Activated CD8-positive, alpha-beta memory T cell treated with anti-CD3 and anti-CD28 coated beads for 4 hours (primary cell): ENCODE measurements at places on chromosomes 7 and 10.

- no peak for DNase-seq
Measured at GRCh38 chr7:35026150-35026549, 11.1 kb downstream of the DPY19L1 start.

DNA sequence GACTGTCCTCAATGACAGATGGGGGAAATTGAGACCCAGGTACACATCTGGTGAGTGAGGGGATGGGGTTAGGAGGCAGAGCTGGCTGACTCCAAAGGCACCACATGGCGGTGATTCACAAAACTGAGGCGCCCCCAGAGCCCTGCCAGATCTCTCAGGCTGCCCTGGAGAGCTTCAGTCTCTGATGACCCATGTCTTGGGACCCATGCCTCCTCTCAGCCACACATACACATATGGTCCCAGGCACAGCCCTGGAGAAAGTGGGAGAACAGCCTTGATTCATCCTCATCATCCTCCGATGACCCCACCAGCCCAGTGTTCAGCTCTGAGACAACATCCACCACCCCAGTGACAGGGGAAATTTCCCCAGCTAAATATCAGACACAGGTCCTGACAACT, 426.0 kb downstream of the RPS24 start:
- no peak for DNase-seq

DNA sequence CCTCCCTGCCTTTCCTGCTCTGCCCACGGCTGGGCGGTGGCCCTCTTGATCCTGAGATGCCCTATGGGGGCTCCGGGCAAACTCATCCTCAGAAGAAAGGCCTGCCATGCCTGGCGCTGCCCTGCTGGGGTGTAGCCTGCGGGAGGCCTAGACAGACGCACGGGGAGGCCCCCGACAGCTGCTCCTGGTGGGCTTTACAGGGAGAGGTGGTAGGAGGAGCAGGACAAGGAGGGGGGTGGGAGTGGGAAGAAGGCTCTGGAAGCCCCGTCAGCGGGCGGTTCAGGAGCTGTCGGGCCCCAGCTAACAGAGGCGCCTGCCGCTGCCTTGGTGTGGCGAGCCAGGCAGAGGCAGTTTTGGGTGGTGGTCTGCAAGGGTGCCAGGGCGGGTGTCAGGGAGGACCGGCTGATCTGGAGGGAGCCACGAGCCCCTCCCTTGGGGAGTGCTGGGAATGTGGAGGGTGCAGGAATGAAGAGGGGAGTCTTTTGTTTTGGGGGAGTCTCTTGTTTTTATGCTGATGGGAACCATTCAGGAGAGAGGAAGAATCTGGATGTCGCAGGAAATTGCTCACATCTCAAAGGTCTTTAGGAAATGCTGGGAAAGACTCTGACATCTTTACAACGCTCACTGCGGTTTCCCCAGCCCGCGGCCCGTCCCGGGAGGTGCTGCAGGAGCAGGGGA, 63.5 kb downstream of the CFAP46 start:
- DNase-seq: no peak

DNA sequence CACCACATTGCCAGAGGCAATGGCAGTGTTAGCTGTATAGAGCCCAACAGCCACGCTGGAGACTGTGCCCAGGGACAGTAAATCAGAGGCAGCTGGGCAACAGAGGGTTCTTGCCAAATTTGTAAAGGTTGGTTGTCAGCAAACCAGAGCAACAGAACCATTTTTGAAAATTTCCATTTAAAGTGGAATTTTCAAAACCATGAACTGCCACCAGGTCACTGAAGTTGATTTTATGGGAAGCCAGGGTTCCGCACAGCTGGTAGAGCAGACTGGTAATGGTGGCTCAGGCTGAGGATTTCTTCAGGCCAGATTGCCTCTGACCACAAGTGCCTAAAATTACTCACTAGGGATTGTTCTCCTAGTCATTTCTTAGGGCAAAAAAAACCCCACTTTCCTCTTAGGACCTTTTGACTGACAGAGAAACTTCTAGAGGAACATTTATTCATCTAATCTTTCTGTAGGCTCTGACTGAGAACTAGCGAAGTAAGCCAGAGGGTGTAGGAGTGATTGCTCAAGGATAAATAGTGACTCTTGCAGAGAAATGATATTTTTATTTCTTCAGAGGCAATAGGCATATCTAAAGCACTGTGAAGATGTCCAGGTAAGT, 342.4 kb downstream of the BBS9 start:
- no peak for DNase-seq

GRCh38 chr7:156662277-156662676, 21.7 kb downstream of the RNF32 start:
- no peak for DNase-seq

DNA sequence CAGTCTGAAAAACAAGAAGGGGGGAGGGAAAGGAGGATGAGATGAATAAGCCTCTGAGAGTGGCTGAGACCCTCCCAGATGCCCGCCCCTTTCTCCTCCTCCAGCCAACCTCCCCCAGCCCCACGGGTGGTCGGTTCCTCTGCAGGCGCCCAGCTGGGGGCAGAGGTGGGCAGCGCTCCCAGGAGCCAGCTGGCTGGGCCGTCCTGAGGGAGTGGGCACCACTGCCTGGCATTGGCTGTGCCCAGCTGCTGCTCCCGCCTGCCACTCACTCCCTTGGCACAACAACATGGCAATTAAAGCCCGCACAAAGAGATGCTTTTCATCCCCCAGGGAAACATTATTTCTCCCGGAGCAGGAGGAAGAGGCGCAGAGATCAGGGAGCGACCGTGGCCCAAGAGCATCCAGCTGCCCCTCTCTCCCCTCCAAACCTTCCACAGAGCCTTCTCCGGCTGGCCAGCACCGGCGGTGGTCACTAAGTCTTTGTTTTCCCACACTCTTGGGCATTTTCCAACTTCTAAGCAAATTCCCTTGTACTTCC, 107.2 kb downstream of the SPDYE5 start:
- DNase-seq: no peak

GRCh38 chr7:95527033-95527775, 41.5 kb downstream of the ASB4 start:
- DNase-seq: no peak

DNA sequence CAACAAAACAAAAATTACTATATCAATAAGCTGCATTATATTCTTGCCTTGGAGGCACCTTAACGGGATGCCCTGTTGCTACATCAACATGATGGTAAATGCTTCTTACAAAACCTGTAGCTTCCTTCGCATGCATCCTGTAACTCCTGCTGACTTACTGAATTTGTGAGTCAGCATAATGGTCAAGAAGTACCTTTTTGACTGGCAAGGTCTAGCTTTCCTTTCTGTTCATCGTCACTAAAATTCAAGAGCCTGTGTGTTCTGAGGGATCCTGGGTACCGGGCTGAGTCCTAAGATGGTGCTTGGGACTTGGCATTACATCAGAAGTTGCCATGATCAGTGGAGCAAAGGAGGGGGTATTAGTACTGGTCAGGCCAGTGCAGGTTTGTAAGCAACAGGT, 4.9 kb downstream of the PFKFB3 start:
- DNase-seq: no peak

GRCh38 chr7:23467806-23468525, 2.3 kb downstream of the IGF2BP3 start:
- DNase-seq: no peak

DNA sequence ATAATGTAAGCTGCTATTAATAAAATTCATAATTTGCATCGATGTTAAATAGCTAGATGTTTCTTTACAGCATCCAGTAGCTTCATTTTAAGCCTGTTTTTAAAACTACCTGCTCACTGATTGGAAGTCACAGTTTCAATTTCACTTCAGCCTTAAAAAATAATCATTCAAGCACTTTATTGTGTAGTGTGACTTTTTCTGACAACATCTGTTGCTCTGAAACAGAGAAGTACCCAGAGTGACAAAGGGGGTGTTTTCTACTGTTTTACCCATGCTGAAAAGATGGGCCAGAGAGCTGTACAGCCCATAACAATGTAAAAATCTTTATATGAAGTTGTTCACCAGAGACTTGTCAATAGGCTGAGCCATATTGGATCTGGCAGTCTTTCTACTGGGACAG, 437.2 kb downstream of the MDFIC start:
- DNase-seq: no peak

GRCh38 chr7:150971242-150972022, 6.7 kb downstream of the KCNH2 start:
- no peak for DNase-seq

GRCh38 chr7:84538268-84538667, 343.7 kb upstream of the SEMA3A start:
- DNase-seq: no peak

GRCh38 chr10:17348501-17349349, 105.7 kb downstream of the ST8SIA6 start:
- DNase-seq: no peak

GRCh38 chr7:30474893-30475292, 3.7 kb downstream of the NOD1 start:
- DNase-seq: no peak

DNA sequence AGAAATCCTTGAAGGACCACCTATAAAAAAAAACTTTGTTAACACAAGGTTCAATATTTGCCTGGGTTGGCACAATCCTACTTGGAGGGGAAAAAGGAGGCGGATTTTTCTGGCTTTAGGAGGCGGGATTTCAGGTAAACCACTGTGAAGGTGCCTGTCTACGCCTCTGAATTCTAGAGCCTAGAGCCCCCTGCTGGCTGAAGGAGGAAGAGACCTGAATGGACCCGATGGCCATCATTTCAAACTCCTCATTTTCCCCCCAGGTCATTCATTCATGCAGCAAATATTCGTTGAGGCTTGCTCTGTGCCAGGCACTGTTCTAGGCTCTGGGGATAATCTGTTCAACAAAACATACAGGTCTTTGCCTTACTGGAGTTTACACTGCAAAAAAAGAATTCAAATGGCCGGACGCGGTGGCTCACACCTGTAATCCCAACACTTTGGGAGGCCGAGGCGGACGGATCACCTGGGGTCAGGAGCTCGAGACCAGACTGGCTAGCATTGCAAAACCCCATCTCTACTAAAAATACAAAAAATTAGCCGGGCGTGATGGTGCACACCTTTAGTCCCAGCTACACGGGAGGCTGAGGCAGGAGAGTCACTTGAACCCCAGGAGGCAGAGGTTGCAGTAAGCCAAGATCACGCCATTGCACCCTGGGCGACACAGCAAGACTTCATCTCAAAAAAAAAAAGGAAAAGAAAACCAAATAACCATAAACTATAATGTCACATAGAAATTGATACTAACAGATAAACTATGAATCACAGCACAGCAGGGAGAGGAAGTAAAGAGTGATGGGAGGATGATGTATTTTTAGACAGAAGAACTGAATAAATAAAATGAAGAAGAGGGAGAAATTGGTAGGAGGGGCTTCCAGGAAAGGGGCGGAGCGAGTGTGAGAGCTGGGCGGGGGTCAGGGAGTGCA, 90.1 kb upstream of the NFE2L3 start:
- DNase-seq: peak; percentile 29

DNA sequence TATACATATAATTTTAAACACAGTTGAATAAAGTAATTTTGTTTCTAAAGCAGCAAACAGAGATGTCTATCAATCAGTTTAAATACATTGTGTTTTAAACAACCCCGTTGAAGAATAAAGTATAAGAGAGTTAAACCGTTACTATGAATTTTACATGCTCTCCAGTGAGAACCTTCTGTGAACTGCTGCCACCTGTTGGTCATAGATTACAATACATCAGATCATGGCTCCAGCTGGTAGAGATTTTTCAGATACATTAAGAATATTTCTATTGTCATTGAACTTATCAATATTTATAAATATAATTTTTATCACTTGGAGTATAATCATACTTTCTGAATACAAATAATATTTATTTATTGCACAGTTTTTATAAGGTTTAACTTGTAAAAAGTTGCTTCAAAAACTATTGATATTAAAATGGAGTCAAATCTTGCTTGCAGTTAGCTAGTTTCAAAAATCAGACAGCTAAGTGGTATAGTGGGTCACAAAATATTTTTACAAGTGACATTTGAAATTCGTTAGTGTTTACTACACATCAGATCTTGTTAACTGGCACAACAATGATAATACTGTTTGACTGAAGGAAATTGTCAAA, 561.2 kb upstream of the PHF14 start:
- no peak for DNase-seq

GRCh38 chr7:33232632-33233145, 103.3 kb downstream of the BBS9 start:
- no peak for DNase-seq

GRCh38 chr7:158239290-158239981, 348.2 kb downstream of the PTPRN2 start:
- no peak for DNase-seq

DNA sequence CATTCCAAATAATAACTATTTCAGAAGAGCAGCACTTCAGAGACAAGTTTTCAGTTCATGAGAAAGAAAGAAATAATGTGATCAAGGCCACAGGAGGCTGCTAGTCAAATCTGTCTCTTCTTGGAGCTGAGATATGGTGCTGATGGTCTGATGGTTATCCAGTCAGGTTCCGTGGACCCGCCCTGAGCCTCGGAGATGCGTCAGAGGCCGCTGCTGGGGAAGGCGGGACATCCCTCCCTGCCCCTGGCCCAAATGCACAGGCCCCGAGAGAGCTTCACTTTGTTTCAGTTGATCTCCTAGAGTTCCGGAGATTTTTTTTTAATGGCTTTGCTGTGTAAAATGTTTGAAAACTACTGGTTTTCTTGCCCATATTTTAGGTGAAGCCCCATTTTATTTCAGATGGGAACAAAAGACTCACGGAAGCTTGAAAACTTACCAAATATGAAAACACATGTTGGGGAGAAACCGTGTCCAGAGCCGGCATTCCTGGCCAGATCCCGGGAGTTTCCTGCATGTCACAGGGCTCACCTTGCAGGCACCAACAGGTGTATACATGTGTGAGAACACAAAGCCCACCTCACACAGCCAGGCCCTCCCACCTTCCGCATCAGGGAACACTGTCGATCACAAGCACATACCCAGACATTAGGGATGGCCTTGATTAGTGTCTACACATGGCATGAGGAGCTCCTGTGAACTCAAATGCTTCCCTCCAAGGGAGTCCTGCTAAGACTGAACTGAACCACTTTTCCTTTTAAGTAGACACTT, 499.0 kb downstream of the TCERG1L start:
- DNase-seq: no peak

GRCh38 chr10:63812501-63812900, 291.3 kb downstream of the REEP3 start:
- DNase-seq: no peak

GRCh38 chr7:100221231-100221718, 1.5 kb downstream of the PVRIG start:
- DNase-seq: peak; percentile 44

DNA sequence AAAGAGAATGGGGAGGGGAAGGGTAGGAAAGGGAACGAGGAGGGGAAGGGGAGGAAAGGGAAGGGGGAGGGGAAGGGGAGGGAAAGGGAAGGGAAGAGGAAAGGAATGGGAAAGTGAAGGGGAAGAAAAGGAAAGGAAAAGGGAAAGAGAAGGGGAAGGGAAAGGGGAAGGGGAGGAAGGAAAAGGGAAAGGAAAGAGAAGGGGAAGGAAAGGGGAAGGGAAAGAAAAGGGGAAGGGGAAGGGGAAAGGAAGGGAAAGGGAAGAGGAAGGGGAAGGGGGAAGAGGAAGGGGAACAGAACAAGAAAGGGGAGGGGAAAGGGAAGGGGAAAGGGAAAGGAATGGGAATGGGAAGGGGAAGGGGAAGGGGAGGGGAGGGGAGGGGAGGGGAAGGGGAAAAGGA, 352.1 kb downstream of the PARD3 start:
- DNase-seq: no peak
